ENCODE measurements at places on chromosomes 4 and X.

DNA sequence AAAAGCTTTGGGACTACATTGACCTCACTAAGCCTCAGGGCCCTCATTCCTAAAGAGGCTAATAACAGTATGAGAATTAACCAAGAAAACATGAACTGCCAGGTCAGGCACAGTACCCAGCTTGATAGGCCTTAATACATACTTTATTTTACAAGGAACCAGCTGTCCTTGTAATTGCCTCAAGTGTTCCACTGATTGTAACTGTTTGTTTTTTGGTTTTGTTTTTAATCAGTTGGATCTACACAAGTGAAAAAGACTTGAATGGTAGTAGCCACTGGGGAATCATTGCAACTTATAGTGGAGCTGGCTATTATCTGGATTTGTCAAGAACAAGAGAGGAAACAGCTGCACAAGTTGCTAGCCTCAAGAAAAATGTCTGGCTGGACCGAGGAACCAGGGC lies 35.6 kb downstream of the PKD2 start:
- DNase-seq: no peak

- no peak for DNase-seq
These were observed 30.7 kb downstream of the SRPX2 start for GRCh38 chrX:100674705-100675104.

- peak; percentile 79 for DNase-seq
These were observed 2.9 kb downstream of the ARHGAP4 start for GRCh38 chrX:153922932-153923857.

DNA sequence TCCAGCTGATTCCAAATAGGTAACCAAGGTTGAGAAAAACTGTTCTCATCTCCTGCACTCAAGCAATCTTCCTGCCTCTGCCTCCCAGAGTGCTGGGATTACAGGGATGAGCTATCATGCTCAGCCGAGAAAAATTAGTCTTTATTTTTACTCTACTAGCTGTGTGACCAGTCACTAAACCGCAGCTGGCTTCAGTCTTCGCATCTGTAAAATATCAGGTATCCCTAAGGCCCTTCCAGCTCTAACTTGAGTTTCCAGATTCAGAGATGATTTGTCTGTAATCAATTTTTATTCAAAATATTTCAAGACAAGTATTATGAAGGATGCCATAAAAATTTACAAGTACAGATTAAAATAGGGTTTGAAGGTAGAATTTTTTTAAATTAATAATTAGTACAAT lies 3.5 kb downstream of the ADH6 start:
- DNase-seq: no peak

DNA sequence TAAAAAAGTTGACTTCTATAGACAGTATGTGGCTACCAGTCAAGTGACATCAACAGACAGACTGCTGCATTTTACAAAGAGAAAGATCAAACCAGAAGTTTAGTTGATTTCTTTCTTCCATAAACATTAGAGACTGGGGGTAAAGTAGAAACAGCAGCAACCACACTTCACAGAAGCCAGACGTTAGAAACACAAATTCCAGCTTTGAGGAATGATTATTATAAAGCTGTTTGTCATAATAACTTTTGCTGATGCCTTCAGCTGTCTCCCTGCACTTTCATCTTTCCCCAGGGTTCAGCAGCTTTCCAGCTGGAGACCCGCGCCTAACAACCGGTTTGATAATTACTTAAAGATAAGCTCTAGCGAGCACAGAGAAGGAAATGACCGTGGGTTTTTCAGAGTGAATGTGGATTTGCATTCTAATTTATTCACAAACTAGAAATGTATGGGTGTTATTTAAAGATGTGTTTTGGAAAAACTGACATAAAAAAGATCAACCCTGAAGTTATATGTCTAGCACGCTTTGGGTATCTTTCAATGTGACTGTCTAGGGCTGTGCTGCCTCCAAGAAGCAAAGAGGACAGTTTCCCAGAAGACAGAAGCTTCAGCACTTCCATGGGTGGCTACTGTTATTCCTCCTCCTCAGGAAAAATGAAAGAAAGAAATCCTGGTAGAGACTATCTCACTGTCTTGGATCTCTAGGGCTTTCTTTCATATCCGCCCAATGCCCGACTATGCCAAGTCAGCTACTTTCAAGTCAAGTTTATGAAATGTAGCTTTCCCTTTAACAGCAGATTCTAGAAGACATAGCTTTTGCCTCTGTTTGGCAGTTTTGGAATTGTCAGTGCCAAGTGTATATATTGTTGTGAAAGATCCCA lies 15.0 kb upstream of the ENAM start:
- DNase-seq: peak; percentile 20
